ENCODE measurements at places on chromosomes 6 and 20.

DNA sequence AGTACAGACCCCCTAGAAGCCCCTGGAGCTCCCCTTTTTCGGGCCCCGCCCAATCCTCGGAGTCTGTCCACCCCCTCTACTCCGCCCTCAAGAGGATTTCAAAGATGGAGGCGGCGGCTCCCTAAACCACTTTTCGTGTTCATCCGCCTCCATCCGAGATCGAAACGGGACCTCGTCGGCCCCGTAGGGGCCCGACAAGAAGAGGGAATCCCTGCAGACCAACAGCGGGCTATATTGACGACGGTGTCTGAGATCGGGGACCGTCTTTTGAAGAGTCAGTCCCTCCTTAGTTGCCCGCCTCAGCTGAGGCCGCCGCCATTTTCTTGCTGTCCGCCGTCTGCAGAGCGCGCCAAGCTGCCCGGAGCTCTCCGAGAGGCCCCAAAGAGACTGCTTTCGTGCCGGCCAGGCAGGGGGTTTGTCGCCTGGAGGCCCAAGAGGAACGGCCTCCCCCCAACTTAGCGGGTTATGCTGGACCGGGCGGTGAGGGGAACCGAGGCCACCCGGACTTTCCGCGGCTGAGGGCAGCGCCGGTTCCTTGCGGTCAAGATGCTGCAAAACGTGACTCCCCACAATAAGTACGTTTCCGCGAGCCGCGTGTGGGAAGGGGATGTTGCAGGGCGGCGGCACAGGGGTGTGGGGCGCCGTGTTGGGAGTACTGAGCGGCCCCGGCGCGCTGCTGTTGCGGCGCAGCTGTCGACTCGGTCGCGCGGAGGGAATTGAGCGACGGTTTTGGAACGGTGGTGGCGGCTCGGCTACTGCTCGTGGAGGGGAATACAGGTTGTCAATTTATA is 4.2 kb downstream of the BRD2 start:
- no peak for DNase-seq

GRCh38 chr6:31661262-31662123 is 915 bp upstream of the C6orf47 start:
- no peak for DNase-seq

- DNase-seq, result peak; percentile 52
These were observed 120.9 kb downstream of the COL12A1 start for GRCh38 chr6:75084872-75085381.

- no peak for DNase-seq
These were observed 81.6 kb downstream of the TMEM200A start for GRCh38 chr6:130447374-130447773.

GRCh38 chr6:54102238-54102637 is 9.0 kb upstream of the MLIP start:
- no peak for DNase-seq
